ENCODE measurements at places on chromosomes 13 and 19.
A peak's percentile ranks its signal among the peaks of the same experiment; 100 is the strongest.

DNA sequence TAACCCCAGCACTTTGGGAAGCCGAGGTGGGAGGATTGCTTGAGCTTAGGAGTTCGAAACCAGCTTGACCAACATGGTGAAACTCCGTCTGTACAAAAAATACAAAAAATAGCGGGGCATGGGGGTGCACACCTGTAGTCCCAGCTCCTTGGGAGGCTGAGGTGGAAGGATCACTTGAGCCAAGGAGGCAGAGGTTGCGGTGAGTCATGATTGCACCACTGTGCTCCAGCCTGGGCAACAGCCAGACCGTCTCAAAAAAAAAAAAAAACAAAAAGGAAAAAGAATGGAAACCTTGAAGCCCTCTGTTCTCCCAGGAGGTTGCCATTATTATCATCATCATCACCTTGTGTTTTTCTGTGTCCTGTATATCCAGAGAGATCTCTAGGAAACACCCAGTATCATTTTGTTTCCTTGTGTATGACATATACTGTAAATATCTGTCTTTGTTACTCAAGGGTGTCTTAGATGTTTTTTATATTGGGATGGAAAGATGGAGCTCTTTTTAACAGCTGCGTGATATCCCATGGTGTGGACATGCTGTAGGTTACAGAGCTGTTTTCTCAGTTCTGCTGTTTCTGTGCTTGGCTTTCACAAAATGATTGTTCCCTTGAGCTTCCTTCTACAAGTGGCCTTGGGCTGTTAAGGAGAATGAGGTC lies 11.8 kb downstream of the CHAF1A start:
- no peak for DNase-seq

DNA sequence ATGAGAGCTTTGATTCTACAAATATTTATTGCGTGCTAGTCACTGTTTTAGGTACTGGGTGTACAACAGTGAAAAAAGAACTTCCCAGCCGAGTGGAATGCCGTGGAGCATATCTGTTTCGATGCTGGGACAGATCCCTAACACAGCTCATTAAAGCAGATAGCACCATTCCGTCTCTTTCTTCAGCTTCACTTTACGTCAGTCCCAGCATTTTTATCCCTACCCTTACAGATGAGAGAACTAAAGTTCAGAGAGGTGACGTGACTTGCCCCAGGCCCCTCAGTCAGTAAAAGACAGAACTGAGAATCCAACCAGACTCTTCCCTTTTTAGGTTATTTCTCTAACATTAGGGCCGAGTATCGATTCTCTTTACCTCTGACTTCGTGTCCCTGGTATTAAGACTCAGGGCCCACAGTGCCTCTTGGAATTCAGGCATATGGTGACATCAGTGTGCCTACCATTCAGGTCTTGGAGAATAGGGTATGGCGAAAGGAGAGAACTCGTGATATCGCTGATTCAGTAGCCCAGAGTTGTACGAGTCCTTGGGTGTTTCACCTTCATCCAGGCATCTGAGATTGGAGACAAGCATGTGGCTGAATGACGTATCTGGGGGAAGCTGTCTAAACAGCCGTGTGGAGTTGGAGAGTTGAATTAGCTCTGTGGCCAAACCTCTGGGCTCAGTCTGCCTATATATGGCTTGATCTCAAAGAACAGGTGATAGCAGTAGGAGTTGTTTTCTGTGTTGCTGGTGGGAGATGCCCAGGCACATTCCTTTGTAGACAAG lies 27.1 kb downstream of the ACTN4 start:
- no peak for DNase-seq

GRCh38 chr13:28866932-28867331 lies 46.8 kb downstream of the MTUS2 start:
- DNase-seq = no peak

DNA sequence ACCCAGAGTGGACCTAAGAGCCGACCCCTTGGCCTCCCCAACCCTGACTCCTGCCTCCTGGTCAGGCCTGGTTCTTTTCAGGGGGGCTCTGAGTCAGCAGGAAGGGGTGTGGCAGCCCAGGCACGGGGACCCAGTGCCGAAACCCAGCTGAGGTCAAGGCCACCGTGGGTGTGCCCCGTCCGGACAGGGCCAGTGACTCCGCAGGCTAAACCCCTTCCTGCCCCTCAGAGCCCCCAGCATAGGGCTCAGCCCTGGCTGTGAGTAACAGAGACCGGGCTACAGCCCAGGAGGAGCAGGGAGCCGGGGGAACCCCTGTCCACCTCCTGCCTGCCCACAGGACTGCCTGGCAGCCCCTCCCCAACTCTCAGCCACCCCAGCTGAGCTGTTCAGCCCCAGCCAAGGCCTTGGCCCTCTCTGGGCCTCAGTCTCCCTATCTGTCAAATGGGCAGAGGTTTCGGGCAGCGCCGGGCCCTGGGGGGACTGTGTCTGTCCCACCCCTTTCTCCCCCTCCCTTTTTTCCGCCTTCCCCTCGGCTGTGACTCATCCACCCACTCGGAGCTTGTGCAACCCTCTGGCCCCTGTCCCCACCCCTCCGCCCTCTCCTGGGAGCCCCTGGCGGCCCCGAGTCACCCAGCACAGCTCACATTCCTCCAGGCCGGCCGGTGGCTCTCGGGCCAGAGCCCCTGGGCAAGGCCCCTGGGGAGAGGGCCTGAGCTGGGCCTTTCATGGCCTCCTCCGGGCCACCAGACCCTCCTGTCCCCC lies 8.6 kb downstream of the ZBTB7A start:
- peak; percentile 69 for DNase-seq

DNA sequence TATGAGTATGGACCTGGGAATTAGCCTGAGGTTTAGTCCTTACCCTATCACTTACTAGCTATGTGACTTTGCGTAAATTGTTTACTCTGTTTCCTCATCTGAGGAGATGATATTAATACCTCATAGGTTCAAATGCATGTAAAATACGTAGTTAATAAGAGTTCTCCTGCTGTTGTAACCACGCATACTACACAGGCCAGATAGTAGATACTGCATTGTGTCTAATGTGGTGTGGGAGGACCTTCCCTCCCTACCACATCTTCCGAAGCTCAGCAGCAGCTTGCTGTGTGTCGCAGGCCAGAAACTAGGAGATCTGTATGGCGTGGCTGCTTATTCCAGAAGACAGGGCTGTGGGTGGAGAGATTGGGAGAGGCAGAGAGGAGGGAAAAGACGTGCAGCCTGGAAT lies 23.0 kb downstream of the GTF2F2 start:
- DNase-seq = no peak

GRCh38 chr13:49898792-49899191 lies 37.3 kb downstream of the SPRYD7 start:
- DNase-seq = no peak

DNA sequence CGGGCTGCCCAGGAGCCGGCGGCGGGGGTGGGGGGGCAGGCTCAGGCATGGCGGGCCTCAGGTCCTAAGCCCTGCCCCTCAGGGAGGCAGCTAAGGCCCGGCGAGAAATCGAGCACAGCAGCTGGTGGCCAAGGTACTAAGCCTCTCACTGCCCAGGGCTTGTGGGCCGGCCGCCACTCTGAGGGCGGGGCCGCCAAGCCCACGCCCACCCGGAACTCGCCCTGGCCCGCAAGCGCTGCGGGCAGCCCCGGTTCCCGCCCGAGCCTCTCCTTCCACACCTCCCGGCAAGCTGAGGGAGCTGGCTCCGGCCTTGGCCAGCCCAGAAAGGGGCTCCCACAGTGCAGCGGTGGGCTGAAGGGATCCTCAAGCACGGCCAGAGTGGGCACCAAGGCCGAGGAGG lies 33.1 kb downstream of the PCDH8 start:
- no peak for DNase-seq

Measured in femur (tissue), 1 donor.